Activated CD4-positive, alpha-beta T cell treated with anti-CD3 and anti-CD28 coated beads, Interleukin-2, amount 10 ng/mL, durations not matched to agents 24 days and 14 days (primary cell): ENCODE measurements at places on chromosomes 2 and 18.

DNA sequence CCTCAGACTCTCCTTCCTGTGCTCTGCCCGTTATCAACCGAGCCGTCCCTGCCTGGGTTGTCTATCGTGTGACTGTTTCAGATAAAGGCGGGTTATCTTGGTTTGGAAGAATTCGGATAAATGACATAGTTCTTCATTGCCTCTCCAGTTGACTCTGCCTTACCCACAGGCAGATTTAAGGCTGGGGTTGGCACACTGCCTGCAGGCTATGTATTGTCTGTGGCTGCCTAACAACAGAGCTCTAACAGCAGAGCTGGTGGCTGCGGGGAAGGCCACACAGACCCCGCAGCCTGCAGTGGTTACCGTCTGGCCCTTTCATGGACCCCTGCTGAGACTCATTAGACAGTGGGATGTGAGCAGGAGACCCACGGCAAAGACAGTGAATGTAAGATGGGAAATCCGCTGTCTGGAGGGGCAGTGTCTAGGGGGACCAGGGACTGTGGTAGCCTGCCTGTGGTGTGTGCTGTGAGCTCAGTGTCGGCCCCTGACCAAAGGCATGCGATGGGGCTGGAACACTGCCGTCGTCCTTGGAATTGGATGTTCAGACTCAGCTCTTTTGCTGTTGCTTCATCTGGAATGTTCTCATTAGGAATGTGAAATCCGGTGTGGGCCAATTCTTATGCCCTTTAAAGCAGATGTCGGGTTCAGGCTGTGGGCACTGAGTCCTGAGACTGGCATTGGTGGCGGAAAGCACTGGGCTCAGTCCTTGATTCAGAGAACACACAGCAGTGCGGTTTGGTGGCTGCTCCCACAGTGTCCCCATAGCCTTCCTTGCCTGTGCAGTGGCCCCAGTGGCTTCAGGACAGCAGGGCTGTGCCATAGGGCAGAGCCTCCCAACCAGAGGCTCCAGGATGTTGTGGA is 44.5 kb downstream of the SH3RF3 start:
- no peak for DNase-seq

DNA sequence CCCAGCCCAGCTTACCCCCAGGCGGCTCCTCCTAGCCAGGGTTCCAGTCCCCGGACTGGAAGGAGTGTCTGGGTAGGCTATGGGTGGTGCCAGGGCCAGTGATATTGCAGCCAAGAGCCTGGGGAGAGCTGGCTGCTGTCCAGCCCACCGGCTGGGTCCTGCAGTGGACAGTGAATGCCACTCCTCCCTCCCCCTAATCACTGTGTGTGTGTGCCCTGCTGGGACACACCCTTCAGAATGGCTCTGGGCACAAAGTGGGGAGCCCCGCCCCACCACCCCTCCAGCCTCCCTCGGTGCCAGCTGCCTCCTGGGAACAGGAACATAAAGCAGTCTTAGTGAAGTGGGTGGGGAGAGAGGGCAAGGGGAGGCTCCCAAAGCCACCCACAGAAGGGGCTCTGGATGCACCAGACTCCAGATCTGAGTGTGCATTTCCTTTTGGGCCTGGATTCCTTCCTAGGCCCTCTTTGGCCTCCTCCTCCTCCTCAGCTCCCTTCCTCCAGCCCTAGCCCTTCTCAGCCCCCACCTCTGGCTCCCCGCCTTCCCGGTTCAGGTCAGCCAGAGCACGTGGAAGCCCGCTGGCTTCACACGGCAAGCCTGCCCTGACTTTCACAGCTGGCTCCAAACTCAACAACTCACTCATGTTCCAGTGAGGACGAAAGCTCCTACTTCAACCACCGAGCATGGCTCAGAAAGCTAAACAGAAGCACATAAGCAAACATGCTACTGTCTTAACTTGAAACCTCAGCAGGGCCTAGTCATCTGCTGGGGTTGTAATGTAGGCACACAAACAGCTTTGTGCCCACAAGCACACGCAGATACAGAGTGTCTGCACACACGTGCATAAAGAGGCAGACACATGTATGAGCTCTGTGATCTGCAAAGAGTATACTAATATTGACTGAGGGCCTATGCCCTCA is 209.2 kb upstream of the SMAD2 start:
- DNase-seq = no peak

DNA sequence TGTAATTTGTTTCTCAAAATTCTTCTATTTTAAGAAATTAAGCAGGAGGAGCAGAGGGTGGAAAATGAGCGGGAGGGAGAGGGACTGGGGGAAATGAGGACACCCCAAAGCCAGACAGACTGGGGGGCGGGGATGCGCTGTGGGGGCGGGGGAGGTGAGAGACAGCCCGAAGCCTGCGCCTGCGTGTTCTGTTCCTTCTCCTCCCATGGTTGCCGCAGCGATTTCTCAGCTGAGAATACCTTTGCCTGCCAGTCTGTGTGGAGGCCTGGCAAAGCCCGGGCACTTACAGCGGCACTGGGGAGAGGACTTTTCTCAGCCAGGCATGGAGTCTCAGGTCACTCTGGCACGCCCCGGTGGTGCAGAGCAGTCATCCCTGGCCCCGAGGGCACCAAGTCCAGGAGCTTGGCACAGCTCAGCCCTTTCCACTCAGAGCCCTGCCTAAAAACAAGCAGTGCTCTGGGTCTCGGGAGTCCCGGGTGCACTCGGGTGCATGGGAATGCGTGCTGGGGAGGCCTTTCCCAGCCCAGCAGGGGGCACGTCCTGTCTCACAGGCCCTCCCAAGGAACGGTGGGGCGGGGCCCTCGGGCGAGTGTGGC is 289.3 kb upstream of the HS6ST1 start:
- no peak for DNase-seq

GRCh38 chr2:147345246-147345645 is 499.6 kb upstream of the ACVR2A start:
- DNase-seq = no peak

- DNase-seq = no peak
These were observed 127.3 kb downstream of the DDX1 start for GRCh38 chr2:15718944-15719323.

DNA sequence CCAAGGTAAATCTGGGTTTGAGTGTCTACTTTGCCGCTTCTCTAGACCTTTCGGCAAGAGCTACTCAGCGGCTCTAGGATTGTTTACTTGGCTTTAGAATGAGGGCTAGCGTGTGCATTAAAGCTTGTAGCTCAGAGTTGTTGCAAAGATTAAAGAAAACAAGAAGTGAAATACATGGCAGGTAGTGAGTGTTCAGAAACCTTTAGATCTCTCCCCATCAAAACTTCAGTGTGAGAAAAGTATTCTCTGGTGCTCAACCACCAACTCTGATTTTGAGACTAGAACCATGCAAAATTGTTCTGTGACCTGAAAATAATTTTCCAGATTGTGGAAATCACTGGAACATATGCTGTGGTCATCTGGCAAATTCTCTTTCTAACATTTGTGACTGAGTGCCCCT is 512.0 kb downstream of the CMPK2 start:
- DNase-seq = no peak

- no peak for DNase-seq
These were observed 182.3 kb downstream of the LOXHD1 start for GRCh38 chr18:46474487-46475389.

DNA sequence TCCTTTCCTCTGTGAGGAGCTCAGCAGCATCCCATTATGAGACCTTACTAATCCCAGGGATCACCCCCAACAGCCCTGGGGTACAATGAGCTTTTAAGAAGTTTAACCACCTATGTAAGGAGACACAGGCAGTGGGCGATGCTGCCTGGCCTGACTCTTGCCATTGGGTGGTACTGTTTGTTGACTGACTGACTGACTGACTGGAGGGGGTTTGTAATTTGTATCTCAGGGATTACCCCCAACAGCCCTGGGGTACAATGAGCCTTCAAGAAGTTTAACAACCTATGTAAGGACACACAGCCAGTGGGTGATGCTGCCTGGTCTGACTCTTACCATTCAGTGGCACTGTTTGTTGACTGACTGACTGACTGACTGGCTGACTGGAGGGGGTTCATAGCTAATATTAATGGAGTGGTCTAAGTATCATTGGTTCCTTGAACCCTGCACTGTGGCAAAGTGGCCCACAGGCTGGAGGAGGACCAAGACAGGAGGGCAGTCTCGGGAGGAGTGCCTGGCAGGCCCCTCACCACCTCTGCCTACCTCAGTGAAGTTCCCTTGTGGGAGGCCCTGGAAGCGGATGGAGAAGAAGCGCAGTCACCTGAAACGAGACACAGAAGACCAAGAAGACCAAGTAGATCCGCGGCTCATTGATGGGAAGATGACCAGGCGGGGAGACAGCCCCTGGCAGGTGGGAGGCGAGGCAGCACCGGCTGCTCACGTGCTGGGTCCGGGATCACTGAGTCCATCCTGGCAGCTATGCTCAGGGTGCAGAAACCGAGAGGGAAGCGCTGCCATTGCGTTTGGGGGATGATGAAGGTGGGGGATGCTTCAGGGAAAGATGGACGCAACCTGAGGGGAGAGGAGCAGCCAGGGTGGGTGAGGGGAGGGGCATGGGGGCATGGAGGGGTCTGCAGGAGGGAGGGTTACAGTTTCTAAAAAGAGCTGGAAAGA is 7.6 kb downstream of the PROC start:
- no peak for DNase-seq

GRCh38 chr2:176682278-176682677 is 413.0 kb downstream of the MTX2 start:
- no peak for DNase-seq

DNA sequence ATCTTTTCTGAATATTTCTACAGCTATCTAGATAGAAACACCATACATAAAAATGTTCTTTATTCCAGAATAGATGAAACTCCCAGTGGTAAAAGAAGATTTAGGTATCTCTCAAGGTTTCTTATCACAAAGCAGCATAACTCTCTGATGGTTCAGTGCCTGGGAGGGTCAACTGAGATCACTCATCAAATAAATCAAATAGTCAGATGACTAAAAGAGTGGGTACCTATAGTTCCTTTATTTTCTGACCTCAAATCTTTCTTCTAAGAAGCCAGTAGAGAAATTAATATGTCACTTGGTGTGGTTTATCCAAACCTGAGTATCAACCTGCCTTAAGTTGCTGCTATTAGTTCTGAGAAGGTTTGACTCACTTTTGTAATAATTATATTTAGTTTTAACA is 120.9 kb downstream of the TMEFF2 start:
- no peak for DNase-seq

DNA sequence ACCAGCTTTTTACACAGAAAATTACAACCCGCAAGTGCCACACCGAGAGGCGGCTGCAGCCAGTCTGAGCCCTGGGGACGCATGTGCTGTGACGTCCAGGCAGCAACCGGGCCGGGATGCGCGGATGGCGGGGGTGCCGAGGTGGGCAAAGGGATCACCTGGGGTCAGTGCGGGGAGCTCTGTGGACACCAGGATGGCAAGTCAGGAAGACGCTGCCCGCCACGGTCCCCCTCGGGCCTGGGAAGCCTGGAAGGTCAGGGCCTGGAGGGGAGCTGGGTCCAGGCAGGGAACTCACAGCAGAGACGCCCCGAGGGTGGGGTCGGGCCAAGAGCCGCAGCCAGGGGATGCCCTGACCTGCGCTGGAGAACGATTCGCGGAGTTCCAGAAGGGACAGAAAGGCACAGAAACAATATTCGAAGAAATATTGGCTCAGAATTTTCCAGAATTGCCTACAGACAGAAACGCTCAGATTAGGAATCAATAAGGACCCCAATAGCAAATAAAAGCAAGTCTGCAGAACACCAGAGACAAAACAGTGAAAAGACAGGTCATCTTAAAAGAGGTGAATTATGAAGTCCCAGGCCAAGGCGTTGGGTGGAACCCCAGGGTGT is 11.7 kb upstream of the KIF1A start:
- DNase-seq = peak; percentile 65

DNA sequence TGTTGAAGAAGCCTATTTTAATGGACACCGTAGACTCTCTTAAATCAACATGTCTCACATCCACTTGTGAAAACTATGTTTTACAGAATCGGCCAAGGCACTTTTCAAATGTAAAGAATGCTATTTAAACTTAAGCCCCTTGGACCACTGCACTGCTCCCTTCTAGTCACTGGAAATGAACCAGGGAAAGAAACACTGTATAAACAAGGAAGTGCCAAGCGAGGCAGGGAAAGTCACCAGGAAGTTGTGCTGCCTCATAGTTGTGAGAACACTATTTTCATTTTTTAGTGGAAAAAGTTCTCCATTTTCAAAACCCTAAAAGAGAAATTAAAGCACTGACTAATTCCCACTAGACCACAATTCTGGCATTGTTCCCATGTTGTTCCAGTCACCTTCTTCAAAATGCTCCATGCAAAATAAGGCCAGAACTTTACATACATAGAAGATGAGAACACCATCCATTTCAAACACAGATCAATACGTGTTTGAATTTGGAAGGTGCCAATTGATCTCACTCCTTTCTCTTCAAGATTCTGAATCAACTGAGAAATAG is 13.5 kb downstream of the CCDC141 start:
- DNase-seq = no peak

DNA sequence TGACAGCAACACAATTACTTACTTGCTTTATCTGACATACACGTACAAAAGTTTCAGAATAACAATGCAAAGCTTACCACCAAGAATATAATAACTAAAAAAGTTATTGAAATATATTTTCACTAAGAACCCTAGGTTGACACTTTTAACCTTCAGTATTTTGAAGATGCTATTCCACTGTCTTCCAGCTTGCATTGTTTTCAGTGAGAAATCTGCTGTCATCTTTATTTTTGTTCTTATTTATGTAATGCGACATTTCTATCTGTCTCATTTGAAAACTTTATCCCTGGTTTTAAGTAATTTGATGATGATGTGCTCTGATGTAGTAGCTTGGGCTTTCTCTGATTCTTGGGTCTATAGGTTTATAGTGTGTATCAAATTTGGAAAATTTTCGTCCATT is 165.0 kb upstream of the SMIM21 start:
- DNase-seq = no peak

- DNase-seq = no peak
These were observed 34.7 kb upstream of the CDK5R2 start for GRCh38 chr2:218924757-218925156.

GRCh38 chr18:70046796-70047195 is 99.1 kb upstream of the CD226 start:
- no peak for DNase-seq

- DNase-seq = no peak
These were observed 133.6 kb upstream of the MC4R start for GRCh38 chr18:60506190-60506589.

DNA sequence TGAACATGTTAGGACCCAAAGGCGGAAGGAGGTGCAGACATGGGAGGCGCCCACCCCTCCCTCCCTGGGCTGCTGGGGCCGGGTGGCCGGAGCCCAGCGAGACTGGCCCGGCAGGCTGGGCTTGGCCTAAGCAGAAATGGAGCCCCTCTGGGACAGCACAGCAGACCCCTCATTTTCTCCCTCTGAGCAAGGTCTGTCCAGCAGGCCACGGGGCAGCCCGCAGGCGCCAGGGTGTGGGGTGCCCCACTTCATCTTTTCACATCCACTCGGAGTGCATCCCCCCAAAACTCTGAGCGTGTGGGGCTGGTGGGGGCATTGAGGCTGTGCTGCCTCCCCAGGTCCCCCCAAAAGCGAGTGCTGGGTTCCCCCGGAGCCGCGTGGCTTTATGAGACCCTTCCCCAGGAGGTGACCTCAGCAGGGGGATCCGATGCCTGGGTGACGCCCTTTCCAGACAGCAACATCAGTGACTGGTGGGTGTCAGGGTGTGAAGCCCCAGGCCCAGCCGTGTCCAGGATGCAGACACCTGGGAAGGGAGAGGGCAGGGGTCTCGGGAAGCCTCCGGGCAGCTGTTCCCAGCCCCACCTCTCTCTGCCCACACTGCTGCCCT is 36.7 kb upstream of the GPC1 start:
- DNase-seq = no peak

GRCh38 chr18:76708071-76708721 is 114.2 kb upstream of the ZNF236 start:
- DNase-seq = peak; percentile 55

GRCh38 chr2:109417701-109418335 is 195.9 kb downstream of the SEPTIN10 start:
- DNase-seq = no peak

- no peak for DNase-seq
These were observed 472.6 kb downstream of the DLGAP1 start for GRCh38 chr18:3982541-3982940.
